M059J (cell line): ENCODE measurements at places on chromosomes 2 and 18. TPM values are rescaled to one million over a fixed set of nuclear protein-coding genes. Genes with fewer than 3 reads are reported as not detected.
A peak's percentile ranks its signal among the peaks of the same experiment; 100 is the strongest.

- peak; percentile 32 for DNase-seq
Measured at GRCh38 chr2:218400167-218400929, 680 bp downstream of the CTDSP1 start.

The DNAJC5G gene
- total RNA-seq = not detected in 2 replicates

The ZNF512 gene
- total RNA-seq = 22.7 and 23.3 TPM in 2 replicates

DNA sequence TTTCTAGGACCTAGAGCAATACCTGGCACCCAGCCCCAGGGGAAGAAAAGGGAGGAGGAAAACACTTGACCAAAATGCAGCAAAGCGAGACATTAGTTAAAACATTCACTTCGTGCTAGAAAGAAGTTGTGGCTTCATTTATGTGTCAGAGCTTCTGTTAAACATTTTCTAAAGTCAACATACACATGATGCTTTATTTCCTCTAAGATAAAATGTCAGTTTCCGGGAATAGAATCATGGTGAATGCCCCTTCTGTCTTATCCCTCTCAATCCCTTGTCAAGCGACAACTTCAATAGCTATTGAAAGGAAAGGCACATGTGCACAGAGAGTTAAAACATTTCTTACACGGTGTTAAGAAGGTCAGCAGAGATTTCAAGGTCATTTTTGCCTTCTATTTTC is 404.6 kb upstream of the CWC22 start:
- DNase-seq = no peak

The RETREG2 gene
- 54.9 and 66.6 TPM in 2 replicates for total RNA-seq
